ENCODE measurements at places on chromosomes 4 and X.
A peak's percentile ranks its signal among the peaks of the same experiment; 100 is the strongest.

GRCh38 chr4:140286456-140286855 lies 87.0 kb upstream of the SCOC start:
- DNase-seq, result no peak

- DNase-seq, result no peak
Observed at GRCh38 chr4:179634862-179635261, 2192.6 kb upstream of the AGA start.

DNA sequence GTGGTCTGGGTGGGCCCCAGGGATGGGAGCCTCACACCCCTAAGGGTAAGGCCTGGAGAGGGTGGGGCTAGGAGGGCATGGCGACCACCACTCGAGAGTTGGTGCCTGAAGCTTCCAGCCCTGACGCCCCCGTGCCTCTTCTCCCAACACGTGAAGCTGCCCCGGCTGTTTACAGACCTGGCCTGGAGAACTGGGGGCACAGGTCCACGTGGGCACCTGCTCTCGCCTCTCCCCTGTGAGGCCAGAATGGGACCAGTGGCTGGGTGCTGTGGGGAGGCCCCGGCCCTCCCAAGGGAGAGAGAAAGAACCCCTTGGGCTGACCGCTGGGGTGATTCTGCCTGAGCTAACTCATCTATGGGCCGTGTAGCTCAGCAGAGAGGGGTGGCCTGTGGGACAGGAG lies 15.5 kb downstream of the NAT8L start:
- no peak for DNase-seq

DNA sequence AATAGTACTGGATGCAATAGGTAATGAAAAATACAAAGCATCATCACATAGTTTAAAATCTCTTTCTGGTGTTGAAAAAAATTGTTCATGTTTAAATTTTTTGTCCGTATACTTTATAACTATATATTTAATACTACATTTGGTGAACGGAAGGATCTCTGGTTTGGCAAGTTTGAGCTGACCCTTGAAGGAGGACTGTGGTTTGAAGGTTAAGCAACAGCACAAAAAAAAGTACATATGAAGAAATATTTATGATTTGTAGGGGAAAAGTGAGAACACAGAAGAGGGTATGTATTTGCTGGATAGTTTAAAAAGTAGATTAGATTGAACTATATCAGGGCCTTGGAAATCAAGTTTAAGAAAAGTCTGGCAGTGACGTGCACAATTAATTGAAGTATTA lies 13.3 kb downstream of the SRP72 start:
- DNase-seq, result no peak

GRCh38 chr4:77014256-77014655 lies 61.5 kb downstream of the CCNI start:
- DNase-seq, result no peak

GRCh38 chrX:124016825-124017224 lies 55.3 kb downstream of the STAG2 start:
- no peak for DNase-seq

DNA sequence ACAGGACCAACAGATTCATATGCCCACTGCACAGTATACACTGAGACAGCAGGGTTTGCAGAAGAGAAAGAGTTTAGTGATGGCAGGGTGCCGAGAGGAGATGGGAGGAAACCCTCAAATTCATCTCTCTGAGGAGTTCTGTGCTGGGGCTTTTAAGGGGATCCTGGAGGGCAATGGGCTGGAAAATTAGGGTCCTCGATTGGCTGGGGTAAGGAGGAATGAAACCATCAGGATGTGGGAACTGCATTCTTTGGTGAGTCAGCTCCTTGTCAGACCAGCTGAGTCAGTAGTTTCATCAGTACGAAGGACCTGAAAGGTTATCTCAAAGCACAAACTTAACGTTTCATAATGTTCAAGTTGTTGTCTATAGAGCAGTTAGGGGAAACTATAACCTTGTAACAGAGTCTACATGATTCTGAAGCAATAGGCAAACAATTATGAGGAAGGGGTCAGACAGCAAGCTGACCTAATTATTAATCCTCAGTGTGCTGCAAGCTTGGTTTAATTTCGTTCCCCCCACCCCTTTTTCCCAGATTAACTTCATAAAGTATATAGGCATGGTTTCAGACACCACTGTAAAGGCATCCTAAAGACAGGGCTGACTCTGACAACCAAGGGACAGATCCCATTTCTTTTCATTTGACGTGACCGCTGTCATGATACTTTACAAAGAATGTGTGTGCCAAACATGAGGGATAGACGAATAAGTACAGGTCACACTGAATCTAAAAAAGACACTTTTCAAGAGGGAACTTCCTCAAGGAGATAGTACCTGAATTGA lies 1.5 kb upstream of the MSMO1 start:
- DNase-seq, result peak; percentile 16

- DNase-seq, result no peak
Observed at GRCh38 chr4:124708517-124709300, 3.8 kb downstream of the ANKRD50 start.

DNA sequence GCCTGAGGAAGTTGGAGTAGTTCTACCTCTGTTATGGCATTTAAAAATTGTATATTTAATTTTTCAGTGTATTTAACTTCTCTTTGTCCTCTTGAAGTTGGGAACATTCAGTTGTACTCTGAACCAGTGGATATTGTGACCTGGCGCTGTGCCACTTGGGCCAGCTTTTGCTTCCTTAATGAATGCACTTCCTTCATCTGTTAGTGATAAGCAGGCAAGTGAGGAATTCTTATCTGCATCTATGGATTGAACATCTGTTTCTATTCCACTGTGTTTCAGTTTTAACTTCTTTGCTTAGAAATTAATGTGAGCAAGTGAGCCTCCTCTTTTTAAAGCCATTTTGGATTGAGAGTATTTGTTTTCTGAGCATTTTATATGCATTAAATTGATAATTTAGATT lies 128.3 kb downstream of the UCHL1 start:
- DNase-seq, result peak; percentile 8

DNA sequence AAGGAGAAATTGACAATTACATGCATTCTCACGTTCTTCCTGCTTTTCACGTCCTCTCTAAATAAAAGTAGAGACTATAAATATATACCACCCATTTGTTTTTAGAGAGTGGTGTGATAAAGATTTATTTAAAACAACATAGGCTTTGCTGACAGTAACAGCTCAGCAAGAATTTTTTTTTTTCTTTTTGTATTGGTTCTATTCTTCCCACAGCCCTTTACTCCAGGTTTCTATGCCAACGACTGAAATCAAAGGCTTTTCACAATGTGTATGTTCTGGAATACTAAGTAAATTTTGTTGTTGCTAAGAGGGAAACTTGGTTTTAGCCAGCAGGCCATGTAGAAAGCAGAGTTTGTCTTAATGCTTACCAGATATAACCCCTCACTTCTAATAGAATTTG lies 43.4 kb downstream of the MAOA start:
- DNase-seq, result no peak

DNA sequence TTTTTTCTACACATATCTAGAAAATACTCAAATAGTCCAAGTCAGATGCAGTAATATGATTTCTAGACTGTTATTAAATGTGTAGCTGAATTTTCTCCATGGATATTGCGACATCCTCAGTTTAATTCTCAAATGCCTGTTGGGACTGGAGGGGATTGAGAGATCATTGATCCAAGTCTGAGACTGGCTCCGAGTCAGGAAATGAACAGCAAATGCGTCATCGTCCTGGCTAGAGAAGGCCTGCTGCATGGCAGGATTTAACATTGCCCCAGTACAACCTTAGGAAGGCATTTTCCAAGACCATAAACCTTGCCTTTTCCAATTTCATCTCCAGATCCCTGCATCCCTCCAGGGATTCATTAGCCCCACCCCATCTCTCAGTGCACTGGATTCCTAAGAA lies 56.6 kb upstream of the SLC6A14 start:
- no peak for DNase-seq

GRCh38 chrX:96752781-96753180 lies 68.1 kb downstream of the DIAPH2 start:
- no peak for DNase-seq

DNA sequence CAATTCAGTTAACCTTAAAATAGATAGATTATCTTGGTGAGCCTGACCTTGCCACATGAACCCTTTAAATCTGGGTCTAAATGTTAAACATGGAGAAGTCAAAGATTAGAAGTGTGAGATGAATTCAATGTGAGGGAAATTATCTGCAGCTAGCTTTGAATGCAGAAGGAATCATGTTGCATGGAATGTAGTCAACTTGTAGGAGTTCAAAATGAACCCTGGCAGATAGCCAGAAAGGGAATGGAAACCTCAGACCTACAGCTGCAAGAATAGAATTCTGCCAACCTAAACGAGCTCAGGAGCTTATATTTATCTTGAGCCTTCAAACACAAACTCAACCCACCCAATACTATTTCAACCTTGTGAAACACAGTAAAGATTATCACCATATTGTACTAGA lies 632.5 kb downstream of the KCTD8 start:
- DNase-seq, result no peak

- DNase-seq, result no peak
Observed at GRCh38 chrX:19086102-19086772, 36.0 kb downstream of the ADGRG2 start.

DNA sequence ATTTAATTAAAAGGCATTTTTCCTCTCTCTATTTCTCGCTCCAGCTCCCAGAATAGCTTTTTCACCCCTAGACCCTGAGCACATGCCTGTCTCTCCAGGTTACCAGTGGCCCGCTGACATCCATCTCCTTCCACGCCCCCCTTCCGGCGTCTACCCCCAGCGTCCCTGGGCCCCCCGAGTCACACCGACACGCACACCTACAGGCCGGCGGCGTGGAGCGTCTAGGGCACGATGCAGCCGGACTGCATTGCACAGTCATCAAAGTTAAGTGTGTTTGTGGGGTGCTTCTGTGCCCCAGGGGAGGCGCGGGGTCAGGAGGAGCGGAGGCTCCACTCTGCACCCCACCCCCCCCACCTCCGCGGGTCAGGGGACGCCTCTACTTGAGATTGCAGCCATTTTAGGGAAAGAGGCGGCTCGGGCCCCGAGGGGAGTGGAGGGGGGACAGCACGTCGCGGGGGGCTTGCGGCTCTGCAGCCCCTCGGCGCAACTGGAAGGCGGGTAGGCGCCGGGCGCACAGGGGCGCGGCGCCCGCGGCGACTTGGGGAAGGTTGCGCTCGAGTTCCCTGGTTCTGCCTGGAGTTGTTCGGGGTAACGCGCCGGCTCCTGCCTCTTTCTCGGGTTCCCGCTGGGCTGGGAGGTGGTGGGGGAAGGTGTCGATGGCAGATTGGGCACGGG lies 112.7 kb downstream of the DHX15 start:
- DNase-seq, result no peak

GRCh38 chr4:71586087-71586763 lies 197.7 kb downstream of the GC start:
- no peak for DNase-seq

Data from K562 (cell line).